ENCODE measurements at places on chromosomes 5 and 9. TPM values are rescaled to one million over a fixed set of nuclear protein-coding genes. Genes with fewer than 3 reads are reported as not detected.

GRCh38 chr5:136242611-136243010 is 49.6 kb upstream of the SMIM32 start:
- no peak for DNase-seq
- H3K27me3 ChIP-seq = peaks cover 78% of the 10 kb centered on the region
- peaks cover 1% of the 10 kb centered on the region for H3K36me3 ChIP-seq
- no peak overlapping the region for H3K27ac ChIP-seq

GRCh38 chr5:107696080-107696479 is 25.3 kb upstream of the EFNA5 start:
- DNase-seq = no peak
- peaks cover 6% of the 10 kb centered on the region for H3K36me3 ChIP-seq
- no peaks in the 10 kb centered on the region for H3K27me3 ChIP-seq
- no peak overlapping the region for H3K4me3 ChIP-seq
- no peak overlapping the region for H3K27ac ChIP-seq

DNA sequence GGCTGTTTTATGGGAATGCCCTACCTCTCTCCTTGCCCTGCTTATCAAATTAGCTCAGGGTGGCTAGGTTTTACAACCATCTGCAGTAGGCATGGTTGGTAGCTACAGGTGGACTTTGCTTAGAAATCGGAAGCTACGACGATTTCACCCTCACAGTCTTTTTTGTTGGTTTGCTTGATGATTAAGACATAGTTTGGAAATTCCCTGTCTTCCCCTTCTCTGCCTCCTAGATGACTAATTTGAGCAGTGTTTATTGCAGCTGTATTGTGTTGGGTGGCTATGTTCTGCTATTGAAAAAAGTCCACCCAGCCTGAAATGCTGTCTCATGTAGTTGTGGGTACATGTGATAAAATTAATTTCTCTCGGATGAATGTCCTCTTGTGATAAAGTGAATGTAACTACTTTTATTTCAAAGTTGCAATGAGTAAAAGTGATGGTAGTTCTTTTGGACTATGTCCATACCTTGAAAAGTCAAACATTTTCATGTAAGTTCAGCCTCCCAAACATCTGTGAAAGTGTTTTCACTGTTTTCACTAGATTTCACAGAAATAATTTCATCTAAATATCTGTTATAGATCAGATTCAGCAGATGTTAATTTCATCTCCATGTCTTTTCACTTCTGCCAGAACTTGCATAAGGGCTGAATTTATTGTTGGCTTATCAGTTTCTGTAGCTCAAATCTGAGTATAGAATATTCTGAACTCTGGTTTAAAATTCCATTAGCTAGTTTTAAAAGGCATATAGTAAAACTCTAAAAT is 37.3 kb upstream of the FYB1 start:
- H3K27ac ChIP-seq = no peak overlapping the region
- H3K4me3 ChIP-seq = no peak overlapping the region
- H3K4me1 ChIP-seq = no peaks in the 10 kb centered on the region
- H3K27me3 ChIP-seq = peaks cover 24% of the 10 kb centered on the region

GRCh38 chr9:79266986-79267385 is 304.8 kb upstream of the TLE4 start:
- no peak for DNase-seq
- H3K4me3 ChIP-seq = no peak overlapping the region
- H3K27ac ChIP-seq = no peak overlapping the region
- peaks cover 7% of the 10 kb centered on the region for H3K4me1 ChIP-seq
- no peaks in the 10 kb centered on the region for H3K36me3 ChIP-seq

- peaks cover 45% of the 10 kb centered on the region for H3K4me1 ChIP-seq
- DNase-seq = no peak
- H3K4me3 ChIP-seq = no peak overlapping the region
- peak overlapping the region; percentile 47 for H3K27ac ChIP-seq
Observed at GRCh38 chr5:125059255-125060002, 313.0 kb upstream of the ZNF608 start.

DNA sequence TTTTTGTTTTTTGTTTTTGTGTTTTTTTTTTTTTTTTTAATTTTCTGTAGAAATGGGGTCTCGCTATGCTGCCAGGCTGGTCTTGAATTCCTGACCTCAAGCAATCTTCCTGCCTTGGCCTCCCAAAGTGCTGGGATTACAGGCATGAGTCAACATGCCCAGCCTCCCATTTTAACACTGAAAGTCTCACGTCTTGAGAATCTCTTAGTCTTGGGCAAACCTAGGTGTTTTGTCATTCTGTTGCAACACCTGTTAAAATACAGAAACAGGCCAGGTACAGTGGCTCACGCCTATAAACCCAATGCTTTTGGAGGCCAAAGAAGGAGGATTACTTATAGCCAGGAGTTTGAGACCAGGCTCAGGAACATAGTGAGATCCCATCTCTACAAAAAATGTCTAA is 599.0 kb downstream of the TLR4 start:
- no peak overlapping the region for H3K4me3 ChIP-seq
- H3K36me3 ChIP-seq = no peaks in the 10 kb centered on the region
- H3K27me3 ChIP-seq = no peaks in the 10 kb centered on the region
- no peak for DNase-seq
- no peaks in the 10 kb centered on the region for H3K4me1 ChIP-seq

GRCh38 chr5:33827885-33828284 is 63.9 kb downstream of the ADAMTS12 start:
- H3K4me3 ChIP-seq = no peak overlapping the region
- no peak for DNase-seq
- no peaks in the 10 kb centered on the region for H3K27me3 ChIP-seq
- peak overlapping the region; percentile 29 for H3K27ac ChIP-seq
- no peaks in the 10 kb centered on the region for H3K36me3 ChIP-seq

DNA sequence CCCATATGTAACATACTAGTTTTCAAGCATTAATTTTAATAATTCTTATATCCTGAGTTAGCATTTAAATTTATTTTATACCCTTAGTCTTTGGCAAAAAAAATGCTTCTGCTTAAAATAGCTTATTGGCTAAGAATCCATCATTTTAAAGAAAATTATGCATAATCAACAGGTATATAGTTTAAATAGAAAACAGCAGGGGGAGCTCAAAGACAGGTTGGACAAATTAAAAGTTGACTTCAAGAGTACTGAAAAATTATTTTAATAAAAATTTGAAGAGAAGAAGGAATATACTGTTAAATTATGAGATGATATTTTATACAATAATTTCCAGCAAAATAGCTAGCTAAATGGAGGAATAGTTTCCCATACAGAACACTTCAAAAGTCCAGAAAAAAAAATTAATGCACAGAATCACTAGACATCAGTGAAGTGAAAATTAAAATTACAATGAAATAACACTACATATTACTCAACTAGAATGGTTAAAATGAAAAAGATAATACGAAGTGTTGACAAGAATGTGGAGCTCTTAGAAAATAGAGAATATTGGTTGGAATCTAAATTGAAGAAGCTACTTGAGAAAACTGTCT is 387.1 kb downstream of the PDE4D start:
- H3K27ac ChIP-seq = no peak overlapping the region
- no peak overlapping the region for H3K4me3 ChIP-seq
- H3K36me3 ChIP-seq = no peaks in the 10 kb centered on the region
- no peak for DNase-seq
- H3K27me3 ChIP-seq = no peaks in the 10 kb centered on the region

DNA sequence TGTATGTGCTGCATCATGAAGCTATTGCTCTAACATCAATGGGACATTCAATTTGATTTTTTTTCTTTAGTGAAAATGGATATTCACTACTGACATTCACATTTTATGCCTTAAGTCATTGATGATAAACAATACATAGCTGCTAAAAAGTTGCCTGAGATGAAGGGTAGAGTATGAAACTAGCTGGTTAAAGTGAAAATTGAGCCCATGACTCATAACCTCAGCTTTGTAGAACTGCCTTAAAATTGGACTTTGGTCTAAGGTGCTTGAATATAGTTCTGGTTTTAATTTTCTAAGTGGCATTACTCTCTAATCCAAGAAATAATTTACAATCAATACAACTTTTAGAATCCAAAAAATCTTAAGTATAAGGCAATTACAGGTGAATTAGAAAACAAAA is 740.4 kb upstream of the RIOK2 start:
- no peaks in the 10 kb centered on the region for H3K4me1 ChIP-seq
- no peak for DNase-seq
- no peak overlapping the region for H3K4me3 ChIP-seq
- no peak overlapping the region for H3K27ac ChIP-seq

DNA sequence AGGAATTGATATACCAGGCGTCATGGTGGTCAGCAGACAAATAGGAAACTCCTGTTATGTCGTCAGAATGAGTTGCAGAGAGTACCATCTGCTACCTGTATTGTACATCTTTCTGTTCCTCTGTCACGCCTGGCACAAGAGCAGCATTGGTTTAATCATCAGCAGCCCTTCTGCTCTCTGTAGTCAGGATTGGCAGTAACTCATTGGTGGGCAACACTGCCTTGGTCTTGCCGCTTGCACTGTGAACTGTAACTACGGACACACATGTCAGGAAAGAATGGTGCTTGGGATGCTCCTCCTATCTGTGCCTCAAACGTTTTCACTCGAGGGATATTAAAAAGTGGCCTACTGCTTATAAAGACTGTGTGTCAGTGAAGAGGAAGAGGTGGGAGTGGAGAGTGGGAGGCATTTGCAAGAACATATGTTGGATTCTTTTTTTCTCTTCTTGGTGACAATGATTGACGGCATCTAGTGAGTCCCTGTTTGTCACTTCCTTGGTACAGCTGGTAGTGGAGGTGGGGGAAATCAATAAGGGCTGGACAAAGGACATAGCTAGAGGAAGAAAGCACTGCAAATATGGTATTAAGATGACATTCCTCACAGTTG is 76.6 kb downstream of the F2RL2 start:
- no peaks in the 10 kb centered on the region for H3K27me3 ChIP-seq
- H3K27ac ChIP-seq = no peak overlapping the region
- no peaks in the 10 kb centered on the region for H3K4me1 ChIP-seq
- no peak for DNase-seq

DNA sequence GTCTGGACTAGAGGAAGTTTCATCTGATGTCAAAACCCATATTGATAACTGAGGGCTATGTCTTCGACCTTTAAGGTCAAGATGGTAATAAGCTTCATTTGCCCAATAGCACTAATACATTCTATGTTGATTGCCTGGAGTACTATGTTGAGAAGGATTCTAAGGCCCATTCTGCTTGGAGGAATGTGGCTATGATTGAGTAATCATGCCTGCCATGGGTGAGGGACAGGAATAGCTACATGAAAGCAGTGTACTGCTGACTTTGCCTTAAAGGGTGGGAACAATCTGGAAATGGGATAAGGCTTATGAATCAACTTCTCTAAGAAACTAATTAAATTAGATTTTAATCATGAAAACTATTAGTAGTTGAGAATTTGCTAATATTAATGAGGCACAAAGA is 13.6 kb downstream of the NNT start:
- H3K4me1 ChIP-seq = peaks cover 14% of the 10 kb centered on the region
- H3K27me3 ChIP-seq = no peaks in the 10 kb centered on the region
- H3K36me3 ChIP-seq = peaks cover 21% of the 10 kb centered on the region
- no peak for DNase-seq
- no peak overlapping the region for H3K27ac ChIP-seq
- no peak overlapping the region for H3K4me3 ChIP-seq

GRCh38 chr5:17259630-17260257 is 42.3 kb downstream of the BASP1 start:
- no peak for DNase-seq
- no peak overlapping the region for H3K27ac ChIP-seq
- H3K27me3 ChIP-seq = no peaks in the 10 kb centered on the region
- peaks cover 18% of the 10 kb centered on the region for H3K36me3 ChIP-seq
- no peak overlapping the region for H3K4me3 ChIP-seq

GRCh38 chr9:127049581-127049980 is 72.9 kb downstream of the ANGPTL2 start:
- H3K4me1 ChIP-seq = peaks cover 12% of the 10 kb centered on the region
- no peaks in the 10 kb centered on the region for H3K36me3 ChIP-seq
- no peak for DNase-seq
- H3K27me3 ChIP-seq = no peaks in the 10 kb centered on the region
- no peak overlapping the region for H3K4me3 ChIP-seq
- peak overlapping the region; percentile 58 for H3K27ac ChIP-seq

DNA sequence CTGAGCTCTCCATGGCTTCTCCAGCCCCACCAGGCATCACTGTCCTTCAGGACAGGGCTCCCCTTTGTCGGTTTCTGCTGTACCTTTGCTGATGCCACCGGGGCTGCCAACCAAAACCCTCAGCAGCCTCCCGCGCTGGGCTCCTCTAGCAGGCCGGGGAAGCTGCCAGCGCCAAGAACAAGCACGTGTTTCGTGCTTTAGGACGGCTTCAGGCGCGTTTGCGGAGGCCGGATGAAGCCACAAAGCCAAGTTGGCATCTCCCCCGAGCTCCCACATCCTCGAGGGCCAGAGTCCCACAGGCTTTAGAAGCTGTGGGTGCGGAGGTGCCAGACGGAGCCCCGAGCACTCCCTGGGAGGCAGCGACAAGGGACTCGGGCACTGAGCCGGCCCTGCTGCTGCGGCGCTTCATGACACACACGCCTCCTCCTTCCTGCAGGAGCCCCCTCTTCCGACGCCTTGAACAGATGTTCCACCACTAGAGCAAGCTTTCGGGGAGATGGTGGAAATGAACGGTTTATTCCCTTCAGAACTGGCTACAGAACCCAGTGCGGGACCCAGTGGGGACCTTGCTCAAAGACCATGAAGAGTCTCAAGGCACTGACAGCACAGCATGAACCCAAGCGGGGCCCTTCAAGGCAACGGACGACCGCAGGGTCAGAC is 36.7 kb downstream of the SARDH start:
- no peaks in the 10 kb centered on the region for H3K4me1 ChIP-seq
- H3K27me3 ChIP-seq = peaks cover 21% of the 10 kb centered on the region
- H3K36me3 ChIP-seq = peaks cover 1% of the 10 kb centered on the region
- no peak overlapping the region for H3K27ac ChIP-seq
- H3K4me3 ChIP-seq = no peak overlapping the region

- no peaks in the 10 kb centered on the region for H3K4me1 ChIP-seq
- H3K4me3 ChIP-seq = no peak overlapping the region
- H3K36me3 ChIP-seq = no peaks in the 10 kb centered on the region
- no peak overlapping the region for H3K27ac ChIP-seq
- no peak for DNase-seq
- H3K27me3 ChIP-seq = no peaks in the 10 kb centered on the region
Observed at GRCh38 chr5:56662893-56663292, 152.5 kb upstream of the MAP3K1 start.

- DNase-seq = no peak
- H3K4me1 ChIP-seq = peaks cover 11% of the 10 kb centered on the region
- no peaks in the 10 kb centered on the region for H3K27me3 ChIP-seq
- H3K27ac ChIP-seq = no peak overlapping the region
- H3K36me3 ChIP-seq = peaks cover 3% of the 10 kb centered on the region
Observed at GRCh38 chr9:15927161-15927560, 374.3 kb downstream of the CCDC171 start.

GRCh38 chr5:14035859-14036503 is 91.5 kb upstream of the DNAH5 start:
- no peaks in the 10 kb centered on the region for H3K36me3 ChIP-seq
- H3K27ac ChIP-seq = peak overlapping the region; percentile 96
- H3K4me1 ChIP-seq = peaks cover 71% of the 10 kb centered on the region
- no peaks in the 10 kb centered on the region for H3K27me3 ChIP-seq

- peaks cover 3% of the 10 kb centered on the region for H3K36me3 ChIP-seq
- H3K27me3 ChIP-seq = no peaks in the 10 kb centered on the region
- H3K27ac ChIP-seq = peak overlapping the region; percentile 47
Observed at GRCh38 chr5:149632311-149633251, 51.3 kb downstream of the ARHGEF37 start.

TMEM215 gene
- not detected for total RNA-seq

SPATA31D4 gene
- not detected for total RNA-seq

PROB1 gene
- 2.3 TPM for total RNA-seq

ZNF608 gene
- 36.3 TPM for total RNA-seq

TMEM171 gene
- total RNA-seq = 3.6 TPM

MZB1 gene
- not detected for total RNA-seq

EXOSC3 gene
- total RNA-seq = 22.8 TPM

CCDC127 gene
- total RNA-seq = 9.6 TPM
